ENCODE measurements at places on chromosomes 12 and 14. TPM values are rescaled to one million over a fixed set of nuclear protein-coding genes. Genes with fewer than 3 reads are reported as not detected.

Gene SYCP3
- not detected for total RNA-seq

Gene CPNE6
- not detected for total RNA-seq

Gene FAM234B
- total RNA-seq, result 11.1 TPM

Gene ZNF705A
- not detected for total RNA-seq

Gene MSRB3
- total RNA-seq, result not detected

Gene KLRB1
- 0.40 TPM for total RNA-seq

Gene HOXC12
- total RNA-seq, result not detected

Gene NPFF
- not detected for total RNA-seq

Gene ADAM21
- total RNA-seq, result 0.09 TPM

Gene MYH6
- total RNA-seq, result 0.16 TPM

Gene AMDHD1
- total RNA-seq, result 1.7 TPM

- H3K36me3 ChIP-seq, result no peaks in the 10 kb centered on the region
- H3K27ac ChIP-seq, result peak overlapping the region; percentile 72
- DNase-seq, result peak; percentile 90
- H3K27me3 ChIP-seq, result no peaks in the 10 kb centered on the region
Measured at GRCh38 chr12:1606021-1606622, 11.7 kb upstream of the FBXL14 start.

DNA sequence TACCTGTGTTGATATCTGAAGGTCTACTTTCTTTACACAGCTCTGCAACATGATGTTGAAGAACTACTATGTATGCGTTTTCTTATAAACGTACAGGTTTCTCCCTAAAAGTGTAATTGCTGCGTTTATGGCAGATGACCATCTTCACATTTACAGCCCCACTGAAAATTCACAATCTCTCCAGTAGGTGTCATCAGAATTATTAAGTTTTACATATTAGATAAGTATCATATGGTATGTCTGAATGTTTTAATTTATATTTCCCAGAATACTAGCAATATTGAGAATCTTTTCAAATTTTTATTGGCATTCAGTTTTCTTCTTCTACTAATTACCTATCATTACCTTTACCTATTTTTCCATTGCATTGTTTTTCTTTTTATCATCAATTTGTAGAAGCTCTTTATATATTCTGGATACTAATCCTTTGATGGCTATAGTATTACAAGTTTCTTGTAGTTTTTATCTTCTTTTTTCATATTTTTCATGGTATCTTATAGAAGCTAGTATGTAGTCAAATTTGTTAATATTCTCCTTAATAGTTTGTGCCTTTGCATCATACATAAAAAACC lies 123.5 kb downstream of the CAPZA3 start:
- no peaks in the 10 kb centered on the region for H3K27me3 ChIP-seq
- no peak overlapping the region for H3K27ac ChIP-seq
- no peaks in the 10 kb centered on the region for H3K36me3 ChIP-seq
- DNase-seq, result no peak
- no peak overlapping the region for H3K4me3 ChIP-seq

DNA sequence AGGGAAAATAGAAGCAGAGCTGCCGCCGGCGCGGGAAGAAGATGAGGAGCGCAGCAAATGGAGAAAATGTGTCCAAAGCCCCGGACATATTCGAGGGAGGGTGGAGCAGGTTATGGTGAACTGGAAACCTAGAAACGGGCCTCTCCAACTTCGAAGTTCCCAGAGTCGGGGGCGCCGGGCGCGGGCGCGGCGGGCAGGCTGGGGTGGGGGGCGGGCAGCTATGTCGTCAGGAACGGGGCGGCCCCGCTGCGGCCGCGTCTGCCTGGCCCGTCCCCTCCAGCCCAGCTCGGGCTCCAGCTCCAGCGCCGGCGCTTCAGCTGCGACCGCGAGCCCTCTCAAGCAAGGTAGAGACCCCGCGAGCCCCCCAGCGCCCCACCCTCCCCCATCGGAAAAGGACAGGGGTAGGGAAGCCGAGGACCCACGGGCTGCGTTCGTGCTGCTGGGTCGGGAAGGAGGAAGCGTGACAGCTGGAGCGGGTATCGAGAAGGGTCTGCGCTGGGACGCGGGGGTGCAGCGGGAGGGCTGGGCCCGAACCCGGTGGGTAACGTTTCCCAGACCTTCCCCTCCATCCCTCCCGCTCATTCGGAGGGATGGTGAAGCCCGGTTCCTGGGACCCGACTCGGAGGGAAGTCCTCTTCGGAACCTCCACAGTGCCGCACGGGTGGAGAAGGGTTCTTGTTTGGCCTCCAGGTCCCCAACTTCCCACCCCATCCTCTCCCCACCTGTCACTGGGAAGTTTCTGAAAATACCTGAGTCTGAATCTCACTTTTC lies 1.0 kb downstream of the DGKA start:
- DNase-seq, result peak; percentile 54
- H3K36me3 ChIP-seq, result peaks cover 59% of the 10 kb centered on the region
- no peaks in the 10 kb centered on the region for H3K27me3 ChIP-seq
- H3K27ac ChIP-seq, result peak overlapping the region; percentile 99
- peak overlapping the region; percentile 100 for H3K4me3 ChIP-seq
- peaks cover 59% of the 10 kb centered on the region for H3K4me1 ChIP-seq

- no peak overlapping the region for H3K4me3 ChIP-seq
- H3K27ac ChIP-seq, result no peak overlapping the region
- peaks cover 24% of the 10 kb centered on the region for H3K27me3 ChIP-seq
Measured at GRCh38 chr12:7499636-7500035, 3.9 kb downstream of the CD163 start.

- H3K4me3 ChIP-seq, result no peak overlapping the region
- H3K36me3 ChIP-seq, result peaks cover 62% of the 10 kb centered on the region
- H3K27me3 ChIP-seq, result no peaks in the 10 kb centered on the region
- DNase-seq, result no peak
- no peak overlapping the region for H3K27ac ChIP-seq
Measured at GRCh38 chr12:104316936-104317335, 13.4 kb downstream of the EID3 start.

- H3K36me3 ChIP-seq, result no peaks in the 10 kb centered on the region
- no peak overlapping the region for H3K27ac ChIP-seq
- no peaks in the 10 kb centered on the region for H3K4me1 ChIP-seq
Measured at GRCh38 chr14:81849714-81850113, 316.1 kb upstream of the SEL1L start.

GRCh38 chr12:20342111-20342510 lies 26.2 kb upstream of the PDE3A start:
- H3K4me1 ChIP-seq, result no peaks in the 10 kb centered on the region
- no peak for DNase-seq
- no peaks in the 10 kb centered on the region for H3K27me3 ChIP-seq
- no peak overlapping the region for H3K27ac ChIP-seq

DNA sequence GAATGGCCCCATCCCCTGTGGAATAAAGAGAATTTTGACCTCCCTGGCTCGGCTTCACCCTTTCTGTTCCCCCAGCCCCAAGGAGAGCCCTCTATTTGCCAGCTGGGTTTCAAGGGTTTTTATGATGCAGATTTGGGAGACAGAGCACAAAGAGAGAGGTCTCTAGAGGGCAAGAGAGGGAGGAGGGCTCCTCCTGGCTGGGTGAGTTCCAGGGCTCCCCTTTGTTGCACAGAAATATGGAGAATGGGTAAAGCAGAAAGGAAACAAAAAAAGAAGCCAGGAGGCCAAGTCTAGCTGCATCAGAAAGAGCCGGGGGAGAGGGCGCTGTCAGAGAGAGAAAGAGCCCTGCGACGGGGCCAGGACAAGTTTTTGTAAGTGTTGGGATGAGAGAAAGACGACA lies 319.6 kb upstream of the RTL1 start:
- H3K36me3 ChIP-seq, result no peaks in the 10 kb centered on the region
- no peak overlapping the region for H3K27ac ChIP-seq
- no peak for DNase-seq

- H3K4me3 ChIP-seq, result no peak overlapping the region
- H3K27ac ChIP-seq, result no peak overlapping the region
- no peaks in the 10 kb centered on the region for H3K27me3 ChIP-seq
- H3K36me3 ChIP-seq, result peaks cover 1% of the 10 kb centered on the region
- DNase-seq, result no peak
Measured at GRCh38 chr14:31592631-31593030, 31.4 kb downstream of the NUBPL start.

DNA sequence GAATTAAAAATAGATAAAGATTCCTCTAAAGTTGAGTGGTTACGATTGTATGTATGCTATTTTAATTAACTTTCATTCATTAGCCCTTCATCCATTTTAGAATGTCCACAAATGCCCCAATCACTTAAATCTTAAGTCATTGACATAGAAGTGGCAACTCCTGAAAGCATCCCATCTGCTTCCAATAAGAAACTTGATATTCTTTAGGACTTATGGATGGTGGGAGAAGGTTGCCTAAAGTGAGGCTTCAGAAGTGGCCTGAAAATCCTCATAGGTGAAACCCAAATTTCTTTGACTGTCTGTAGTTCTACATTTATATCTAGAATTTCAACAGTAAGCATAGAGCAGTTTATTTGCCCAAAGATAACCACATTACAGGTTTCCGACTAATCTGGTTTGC lies 161.7 kb upstream of the HMGA2 start:
- H3K27ac ChIP-seq, result no peak overlapping the region
- peaks cover 29% of the 10 kb centered on the region for H3K4me1 ChIP-seq
- no peak for DNase-seq
- no peak overlapping the region for H3K4me3 ChIP-seq
